ENCODE measurements at places on chromosomes 6 and 20. TPM values are rescaled to one million over a fixed set of nuclear protein-coding genes. Genes with fewer than 3 reads are reported as not detected.

GRCh38 chr6:42841844-42842584 is 37.4 kb upstream of the RPL7L1 start:
- no peaks in the 10 kb centered on the region for H3K36me3 ChIP-seq
- no peak for DNase-seq
- H3K27ac ChIP-seq: no peak overlapping the region
- H3K4me1 ChIP-seq: no peaks in the 10 kb centered on the region
- H3K27me3 ChIP-seq: no peaks in the 10 kb centered on the region

- no peaks in the 10 kb centered on the region for H3K36me3 ChIP-seq
- no peak for DNase-seq
- no peaks in the 10 kb centered on the region for H3K4me1 ChIP-seq
- peak overlapping the region; percentile 15 for H3K27ac ChIP-seq
- H3K27me3 ChIP-seq: no peaks in the 10 kb centered on the region
These were observed 440.8 kb downstream of the UTRN start for GRCh38 chr6:144725736-144726522.

- no peaks in the 10 kb centered on the region for H3K4me1 ChIP-seq
- no peaks in the 10 kb centered on the region for H3K36me3 ChIP-seq
- no peak overlapping the region for H3K4me3 ChIP-seq
- no peak overlapping the region for H3K27ac ChIP-seq
- DNase-seq: no peak
These were observed 229.4 kb downstream of the ANKRD60 start for GRCh38 chr20:57998981-57999464.

DNA sequence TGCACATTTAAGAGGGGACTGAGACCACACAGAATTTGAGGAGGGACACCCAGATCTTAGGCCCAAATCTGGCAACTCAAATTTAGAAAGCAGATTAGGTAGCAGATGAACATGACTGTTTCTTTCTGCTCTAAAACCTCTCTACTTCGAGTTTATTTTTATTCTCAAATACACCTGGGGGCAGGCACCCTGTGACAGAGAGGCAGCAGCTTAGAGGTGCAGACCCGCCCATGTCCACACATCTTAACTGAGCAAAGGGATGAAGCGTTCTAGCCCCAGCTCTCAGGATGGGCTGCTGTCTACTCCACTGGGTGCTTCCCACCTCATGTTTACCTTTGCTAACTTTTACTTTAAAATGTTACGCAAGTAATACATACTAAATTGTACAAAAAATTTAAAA is 125.0 kb downstream of the SLC23A2 start:
- no peak overlapping the region for H3K27ac ChIP-seq
- no peak overlapping the region for H3K4me3 ChIP-seq
- DNase-seq: no peak
- H3K36me3 ChIP-seq: peaks cover 8% of the 10 kb centered on the region

DNA sequence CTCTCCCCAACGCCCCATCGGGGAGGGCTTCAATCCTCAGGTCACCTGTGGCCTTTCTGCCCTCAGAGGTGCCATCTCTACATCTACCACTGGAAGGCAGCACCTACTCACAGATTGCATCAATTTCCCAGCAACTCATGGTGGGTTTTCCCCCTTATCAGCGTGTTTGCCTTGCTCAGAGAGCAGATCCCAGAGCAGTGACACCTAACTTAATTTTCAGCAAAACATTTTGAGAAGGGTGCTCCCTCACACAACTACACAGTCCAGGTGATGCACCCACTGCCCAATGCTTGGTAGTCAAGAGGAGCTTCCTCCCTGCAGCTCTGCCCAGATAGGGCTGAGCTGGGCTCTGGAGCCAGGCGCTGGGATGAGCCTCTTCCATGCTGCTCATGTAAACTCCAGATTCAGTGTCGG is 48.2 kb downstream of the PLG start:
- DNase-seq: no peak
- H3K36me3 ChIP-seq: no peaks in the 10 kb centered on the region
- no peaks in the 10 kb centered on the region for H3K4me1 ChIP-seq
- H3K4me3 ChIP-seq: no peak overlapping the region

DNA sequence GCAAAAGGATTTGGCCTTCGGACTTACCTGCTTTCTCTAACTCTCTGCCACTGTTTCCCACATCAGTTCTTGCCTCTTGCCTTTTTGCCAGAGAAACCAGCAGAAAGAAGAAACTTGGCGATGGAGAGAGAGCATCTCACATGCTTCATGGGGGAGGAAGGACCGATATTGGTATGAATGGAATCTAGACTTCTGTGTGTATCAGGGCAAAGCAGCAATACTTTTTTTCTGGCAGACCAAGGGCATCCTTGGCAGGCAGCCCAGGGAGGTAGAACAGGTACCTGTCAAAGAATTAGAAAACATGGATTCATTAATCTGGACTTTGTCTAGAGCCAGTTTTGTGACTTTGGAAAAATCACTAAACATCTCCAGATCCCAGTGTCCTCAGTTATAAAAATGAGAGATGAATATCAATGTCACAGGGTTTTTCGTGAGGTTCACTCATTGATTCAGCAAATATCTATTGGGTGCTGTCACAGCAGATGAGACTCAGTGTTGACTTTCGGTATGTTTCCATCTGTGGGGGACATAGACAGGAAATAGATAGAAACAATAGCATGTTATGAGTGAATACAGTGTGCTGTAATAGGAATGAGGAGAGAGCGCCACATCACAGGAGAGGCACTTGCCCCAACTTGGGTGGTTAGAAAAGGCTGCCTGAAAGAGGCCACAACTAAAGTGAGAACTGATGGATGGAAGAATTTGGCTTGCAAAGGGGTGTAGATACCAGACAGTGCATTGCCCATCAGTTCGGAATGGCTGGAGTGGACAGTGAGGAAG is 114.1 kb downstream of the CD83 start:
- no peak for DNase-seq
- H3K4me1 ChIP-seq: no peaks in the 10 kb centered on the region
- H3K27ac ChIP-seq: no peak overlapping the region
- H3K4me3 ChIP-seq: no peak overlapping the region
- H3K27me3 ChIP-seq: no peaks in the 10 kb centered on the region

DNA sequence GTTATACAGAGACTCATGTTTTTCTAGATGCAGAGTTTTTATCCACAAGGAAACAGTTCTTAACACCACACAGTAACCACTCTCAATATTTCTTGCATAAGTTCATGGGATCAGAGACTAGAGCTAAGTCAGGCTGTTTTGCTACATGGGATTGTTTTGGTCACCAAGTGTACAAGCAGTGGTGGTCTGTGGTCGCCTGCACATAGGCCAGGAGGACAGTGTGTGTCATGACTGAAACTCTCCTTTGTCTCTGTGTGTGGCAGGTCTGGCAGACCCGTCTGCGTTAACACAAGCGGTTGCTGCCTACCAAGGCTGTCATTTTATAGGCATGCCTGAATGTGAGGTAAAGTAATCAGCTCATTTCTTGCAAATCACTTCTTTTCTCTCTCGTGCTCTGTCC is 18.9 kb downstream of the WRNIP1 start:
- H3K27me3 ChIP-seq: no peaks in the 10 kb centered on the region
- H3K4me3 ChIP-seq: no peak overlapping the region
- H3K36me3 ChIP-seq: no peaks in the 10 kb centered on the region
- no peaks in the 10 kb centered on the region for H3K4me1 ChIP-seq

DNA sequence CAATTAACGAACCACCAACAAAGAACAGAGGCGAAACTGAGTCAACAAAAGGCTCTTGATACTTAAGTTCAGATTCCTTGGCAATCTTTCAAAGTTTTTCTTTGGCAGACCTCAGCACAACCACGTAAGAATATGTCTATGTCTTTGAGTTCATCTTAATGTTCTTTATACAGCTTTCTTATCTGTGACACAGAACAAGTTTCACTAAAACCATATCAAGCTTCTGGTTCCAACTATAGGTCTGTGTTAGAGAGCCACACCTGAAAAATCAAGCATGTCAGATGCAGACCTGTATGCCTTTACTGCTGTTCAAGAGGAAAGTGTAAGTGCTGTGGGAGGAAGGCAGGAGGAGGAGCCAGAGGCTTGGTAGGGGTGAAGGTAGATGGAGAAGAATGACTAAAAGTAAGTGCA is 271.3 kb downstream of the KHDC1L start:
- DNase-seq: no peak
- no peaks in the 10 kb centered on the region for H3K36me3 ChIP-seq
- H3K4me3 ChIP-seq: no peak overlapping the region
- no peaks in the 10 kb centered on the region for H3K4me1 ChIP-seq
- no peaks in the 10 kb centered on the region for H3K27me3 ChIP-seq

GRCh38 chr6:25583099-25583498 is 68.9 kb upstream of the SCGN start:
- H3K4me1 ChIP-seq: no peaks in the 10 kb centered on the region
- no peak for DNase-seq
- H3K27ac ChIP-seq: no peak overlapping the region
- no peaks in the 10 kb centered on the region for H3K27me3 ChIP-seq
- no peaks in the 10 kb centered on the region for H3K36me3 ChIP-seq
- H3K4me3 ChIP-seq: no peak overlapping the region

DNA sequence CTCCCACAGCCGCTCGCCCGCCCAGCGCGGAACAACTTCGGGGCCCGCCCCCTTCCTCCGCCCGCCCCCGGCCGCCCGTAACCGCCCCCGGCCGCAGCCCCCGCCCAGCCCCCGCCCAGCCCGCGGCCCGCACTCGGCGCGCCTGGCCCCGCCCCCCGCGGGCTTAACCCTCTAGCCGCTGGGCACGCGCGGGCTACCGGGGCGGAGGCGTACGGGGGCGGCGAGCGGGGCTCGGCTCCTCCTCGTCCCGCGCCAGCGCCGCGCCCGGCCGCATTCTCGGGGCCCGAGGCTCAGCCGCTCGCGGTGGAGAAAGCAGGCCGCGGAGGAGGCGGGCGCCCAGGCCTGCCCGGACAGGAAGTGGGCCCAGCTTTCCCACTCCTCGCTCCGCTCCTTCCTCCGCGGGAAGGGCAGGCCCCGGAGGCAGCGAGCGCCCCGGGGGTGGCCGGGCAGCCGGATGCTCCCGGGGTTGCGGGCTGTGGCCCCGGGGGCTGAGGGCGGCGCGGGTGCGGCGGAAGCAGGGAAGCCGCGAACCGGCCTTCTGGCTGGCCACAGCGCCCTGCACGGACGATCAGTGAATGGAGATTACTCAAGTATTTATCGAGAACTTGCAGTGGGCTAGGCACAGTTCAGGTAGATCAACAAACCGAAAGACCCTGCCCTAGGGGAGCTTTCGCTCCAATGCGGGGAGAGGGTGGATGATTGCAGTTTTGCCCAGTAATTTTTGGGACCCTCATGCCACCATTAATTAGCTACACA is at the start of gene TRAM2:
Gene TRAM2, minus strand, starts transcription at position 39 of the 756 bp plus-strand sequence. CDS start 145 bp downstream, outside the sequence.
- no peaks in the 10 kb centered on the region for H3K27me3 ChIP-seq
- peak within 1 kb of the TSS; percentile 98 for H3K27ac ChIP-seq
- DNase-seq: peak; percentile 71

- no peak overlapping the region for H3K4me3 ChIP-seq
- DNase-seq: no peak
- no peaks in the 10 kb centered on the region for H3K36me3 ChIP-seq
- H3K27me3 ChIP-seq: no peaks in the 10 kb centered on the region
- H3K4me1 ChIP-seq: no peaks in the 10 kb centered on the region
These were observed 315.2 kb upstream of the SOX4 start for GRCh38 chr6:21278375-21278745.

DNA sequence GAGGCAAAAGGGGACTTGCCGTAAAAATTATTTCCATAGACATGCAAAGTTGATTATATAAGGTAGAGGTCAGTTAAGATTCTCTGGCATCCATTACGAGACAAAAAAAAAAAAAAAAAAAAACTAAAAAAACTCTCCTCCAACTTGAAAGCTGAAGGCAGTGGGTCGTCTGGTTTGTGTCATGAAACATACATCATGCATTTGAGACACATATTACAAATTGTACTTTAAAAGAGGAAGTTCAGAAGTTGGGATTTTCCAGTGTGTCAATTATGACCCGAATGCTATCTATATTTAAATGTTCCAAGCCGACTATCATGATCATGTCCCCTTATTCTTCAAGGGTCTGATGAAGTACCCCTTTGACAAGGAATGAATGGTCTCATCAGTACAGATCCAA is 125.1 kb downstream of the ZNF217 start:
- DNase-seq: no peak
- H3K4me1 ChIP-seq: no peaks in the 10 kb centered on the region
- no peak overlapping the region for H3K27ac ChIP-seq

DNA sequence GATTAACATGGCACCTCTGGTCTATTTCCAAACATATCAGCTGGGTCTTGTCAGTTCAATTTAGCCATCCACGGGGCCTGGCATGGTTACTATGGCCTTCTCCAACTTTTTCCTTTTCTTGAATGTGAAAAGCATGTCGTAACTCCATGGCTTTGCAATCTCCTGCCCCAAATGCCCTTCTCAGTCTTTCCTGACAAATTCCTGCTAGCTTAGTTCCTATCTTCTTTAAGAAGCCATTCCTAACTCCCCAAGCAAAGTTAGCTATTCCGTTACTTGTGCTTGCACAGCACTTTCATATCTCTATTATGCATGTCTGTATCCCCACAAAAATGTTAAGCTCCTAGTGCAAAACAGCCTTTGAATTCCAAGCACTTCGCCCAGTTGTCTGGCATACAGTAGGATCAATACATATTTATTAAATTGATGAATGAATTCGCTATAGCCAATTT is 105.6 kb downstream of the AIG1 start:
- H3K4me3 ChIP-seq: no peak overlapping the region
- no peaks in the 10 kb centered on the region for H3K36me3 ChIP-seq
- H3K4me1 ChIP-seq: no peaks in the 10 kb centered on the region
- no peak overlapping the region for H3K27ac ChIP-seq
- DNase-seq: no peak
- H3K27me3 ChIP-seq: no peaks in the 10 kb centered on the region

- H3K4me1 ChIP-seq: no peaks in the 10 kb centered on the region
- no peak overlapping the region for H3K4me3 ChIP-seq
- H3K27me3 ChIP-seq: no peaks in the 10 kb centered on the region
- no peaks in the 10 kb centered on the region for H3K36me3 ChIP-seq
These were observed 71.3 kb downstream of the ARHGAP18 start for GRCh38 chr6:129638686-129639085.

DNA sequence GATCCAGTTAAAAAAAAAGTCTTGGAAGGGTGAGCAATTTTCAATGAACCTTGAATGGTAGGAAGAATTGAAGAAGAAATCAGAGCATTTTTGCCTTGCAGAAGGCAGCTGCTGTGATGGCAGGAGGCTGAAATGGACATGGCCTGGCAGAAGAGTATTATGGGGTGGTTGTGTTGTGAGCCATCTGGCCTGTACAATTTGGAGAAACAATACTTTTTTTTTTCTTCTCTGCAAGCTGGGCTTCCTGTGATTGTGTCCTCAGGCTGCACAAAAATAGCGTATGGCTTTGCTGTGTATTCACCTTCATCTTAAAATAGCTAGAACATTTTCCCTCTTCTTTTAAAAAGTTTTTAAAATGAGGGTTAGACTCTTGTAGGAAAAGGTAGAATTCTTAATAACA is 21.4 kb downstream of the SYCP2L start:
- H3K27me3 ChIP-seq: no peaks in the 10 kb centered on the region
- no peak overlapping the region for H3K4me3 ChIP-seq
- no peak overlapping the region for H3K27ac ChIP-seq
- no peaks in the 10 kb centered on the region for H3K36me3 ChIP-seq

- H3K27ac ChIP-seq: peak overlapping the region; percentile 28
- peaks cover 7% of the 10 kb centered on the region for H3K4me1 ChIP-seq
- no peaks in the 10 kb centered on the region for H3K27me3 ChIP-seq
These were observed 11.6 kb downstream of the BACH2 start for GRCh38 chr6:90285042-90285481.

The BTN1A1 gene
- total RNA-seq: not detected

The BPIFA1 gene
- total RNA-seq: not detected

The PARD6B gene
- total RNA-seq: 30.6 TPM

The HLA-DQA2 gene
- 2.0 TPM for total RNA-seq

The ID4 gene
- 92.9 TPM for total RNA-seq

The FAXC gene
- not detected for total RNA-seq

The PTGIS gene
- 41.0 TPM for total RNA-seq

All from breast epithelium (tissue), 4 donors.